ENCODE measurements at places on chromosomes 2 and 18.

DNA sequence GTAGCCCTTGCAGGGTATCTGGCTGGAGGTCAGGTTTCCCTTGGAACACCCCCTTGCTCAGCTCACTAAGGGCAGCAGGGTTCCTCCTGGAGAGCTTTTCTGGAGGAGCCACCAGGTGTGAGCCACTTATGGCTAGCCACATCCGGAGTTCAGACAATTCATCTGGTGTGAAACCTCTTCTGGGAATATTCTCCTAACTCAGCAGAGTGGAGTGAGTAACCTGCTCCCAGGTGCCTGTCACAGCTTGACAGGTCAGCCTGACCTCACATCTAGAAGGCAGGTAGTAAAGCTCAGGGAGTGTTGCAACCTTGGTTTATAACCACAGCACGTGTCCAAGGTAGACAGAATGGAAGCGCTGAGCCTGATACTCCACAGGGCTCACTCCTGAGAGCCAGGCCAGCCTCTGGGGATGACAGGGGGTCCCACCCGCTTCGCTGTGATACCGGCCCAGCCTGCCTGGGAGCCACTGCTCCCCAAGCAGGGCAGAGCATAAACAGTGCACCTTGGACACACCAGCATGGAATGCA is 62.6 kb upstream of the TGFA start:
- no peak for DNase-seq

DNA sequence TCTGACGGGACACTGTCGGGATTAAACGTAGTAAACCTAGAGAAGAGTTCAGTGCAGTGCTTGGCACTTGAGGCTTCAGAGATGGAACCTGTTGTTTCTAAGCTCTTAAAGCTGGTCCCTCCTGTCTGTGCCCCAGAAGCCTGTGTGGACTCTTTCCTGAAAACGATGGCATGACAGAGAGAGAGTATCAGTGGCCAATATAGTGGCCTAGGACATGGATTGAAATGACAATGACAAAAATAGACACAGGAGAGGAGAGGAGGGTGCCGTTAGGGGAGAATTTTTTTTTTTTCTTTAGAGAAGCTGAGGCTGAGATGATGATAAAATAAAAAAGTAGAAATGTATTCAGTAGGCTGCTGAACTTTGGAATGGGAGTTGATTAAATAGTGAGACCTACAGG is 138.0 kb downstream of the GAREM1 start:
- no peak for DNase-seq

GRCh38 chr2:39938035-39938835 is 159.2 kb upstream of the THUMPD2 start:
- no peak for DNase-seq

GRCh38 chr2:18484625-18485024 is 75.8 kb downstream of the RDH14 start:
- no peak for DNase-seq

DNA sequence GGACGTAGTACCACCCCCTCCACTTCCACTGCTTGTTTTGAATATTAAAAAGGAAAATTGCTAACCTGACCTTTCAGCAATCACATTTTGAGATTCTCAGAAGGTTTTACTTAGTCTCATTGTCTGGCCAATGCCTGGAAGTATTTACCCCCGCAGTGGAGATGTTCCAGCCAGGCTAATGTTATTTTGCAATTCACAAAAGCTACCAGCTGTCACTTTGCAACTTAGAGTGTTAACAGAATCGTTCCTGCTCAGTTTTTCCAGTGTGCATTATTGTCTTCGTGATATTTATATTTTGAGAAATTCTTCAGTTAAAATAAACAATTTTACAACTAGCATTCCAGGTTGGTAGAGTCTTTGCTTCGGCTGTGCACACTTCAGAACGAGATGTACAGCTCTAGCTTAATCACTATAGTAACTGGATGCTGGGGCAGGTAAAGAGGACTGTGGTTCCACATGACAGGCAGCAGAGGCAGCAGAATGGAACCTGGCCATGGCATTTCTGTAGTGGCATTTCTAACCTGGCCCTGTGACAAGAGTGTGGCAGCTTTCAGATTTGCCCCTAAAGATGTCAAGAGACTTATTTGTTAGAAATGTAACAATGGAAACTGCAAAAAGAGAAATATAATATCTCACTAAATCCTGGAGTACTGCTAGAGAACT is 85.1 kb downstream of the DTNA start:
- no peak for DNase-seq

DNA sequence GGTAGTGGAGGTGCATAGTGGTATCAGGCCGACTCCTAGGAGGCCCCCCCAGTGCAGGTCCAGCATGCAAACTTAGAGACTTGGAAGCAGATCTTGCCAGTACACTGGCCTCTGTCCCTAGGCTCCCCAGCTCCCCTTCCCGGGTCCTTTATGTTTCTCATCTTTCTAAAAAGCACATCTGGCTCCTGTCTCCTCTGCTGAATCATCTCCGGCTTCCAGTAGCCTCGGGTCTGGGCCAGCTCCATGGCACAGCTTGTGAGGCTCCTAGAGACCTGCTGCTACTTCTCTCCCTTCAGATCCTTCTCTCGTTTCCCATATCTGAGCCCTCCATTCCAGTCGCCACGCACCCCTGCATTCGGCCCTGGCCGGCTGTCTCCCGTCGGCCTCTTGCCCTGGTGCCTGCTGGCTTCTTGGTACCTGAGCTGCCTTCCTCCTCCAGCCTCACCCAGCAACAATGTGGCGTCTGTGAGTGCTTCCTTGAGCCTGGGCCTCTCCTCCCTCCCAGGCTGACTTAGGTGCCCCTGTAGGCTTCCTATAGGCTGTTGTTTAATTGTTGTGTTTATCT is 6.6 kb downstream of the TRAF3IP1 start:
- no peak for DNase-seq

GRCh38 chr2:212030709-212031108 is 507.9 kb downstream of the ERBB4 start:
- DNase-seq = no peak

GRCh38 chr2:126785236-126785635 is 113.5 kb upstream of the TEX51 start:
- DNase-seq = no peak

DNA sequence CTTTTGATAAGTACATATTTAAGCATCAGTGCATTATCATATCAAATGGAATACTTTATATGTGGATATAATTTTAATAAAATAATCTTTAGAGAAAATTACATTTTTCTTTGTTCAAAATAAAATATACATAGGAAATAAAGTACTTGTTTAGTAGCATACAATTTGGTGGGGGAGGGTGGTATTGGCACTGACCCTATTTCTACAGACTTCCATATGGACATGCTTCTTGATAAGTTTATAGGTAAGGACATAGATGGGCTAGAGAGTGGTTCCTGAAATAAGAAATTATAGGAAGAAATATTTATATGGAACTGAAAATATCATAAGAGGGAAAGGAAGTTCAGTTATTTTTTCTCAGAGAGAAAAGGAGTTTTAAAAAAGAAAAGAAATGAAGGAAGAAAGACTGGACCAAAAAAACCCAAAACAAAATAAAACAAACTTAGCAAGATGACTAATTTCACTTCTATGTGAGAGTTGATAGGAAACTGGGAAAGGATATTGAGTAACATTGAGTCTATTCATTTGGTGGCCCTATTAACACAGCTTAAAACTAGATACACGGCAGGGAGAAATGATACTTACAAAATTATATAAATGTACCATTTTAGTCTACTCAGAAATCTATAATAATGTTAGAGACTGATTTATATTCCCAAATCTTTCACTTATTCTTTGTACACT is 505.9 kb downstream of the ERBB4 start:
- no peak for DNase-seq

DNA sequence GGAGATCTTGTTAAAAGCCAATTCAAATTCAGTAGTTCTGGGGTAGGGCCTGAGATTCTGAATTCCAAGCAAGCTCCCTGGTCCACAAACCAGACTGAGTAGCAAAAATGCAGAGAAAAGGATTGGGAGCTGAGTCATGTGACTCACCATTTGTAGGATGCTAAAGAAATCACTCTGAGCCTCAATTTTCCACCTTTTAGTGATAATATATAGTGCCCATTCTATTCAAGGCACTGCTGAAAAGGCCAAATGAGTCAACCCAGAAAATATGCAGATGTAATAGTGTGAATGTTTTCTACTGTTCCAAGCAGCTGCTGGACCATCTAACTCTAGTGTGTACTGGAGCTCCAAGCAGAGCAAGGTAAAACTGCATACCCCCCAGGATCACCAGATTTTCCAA is 47.2 kb downstream of the SLC14A2 start:
- DNase-seq = no peak

- no peak for DNase-seq
These were observed 14.7 kb downstream of the SMARCAL1 start for GRCh38 chr2:216426938-216427337.

- DNase-seq = no peak
These were observed 1.1 kb upstream of the CFLAR start for GRCh38 chr2:201114846-201115245.

GRCh38 chr2:109523536-109524361 is 90.0 kb downstream of the SEPTIN10 start:
- no peak for DNase-seq

DNA sequence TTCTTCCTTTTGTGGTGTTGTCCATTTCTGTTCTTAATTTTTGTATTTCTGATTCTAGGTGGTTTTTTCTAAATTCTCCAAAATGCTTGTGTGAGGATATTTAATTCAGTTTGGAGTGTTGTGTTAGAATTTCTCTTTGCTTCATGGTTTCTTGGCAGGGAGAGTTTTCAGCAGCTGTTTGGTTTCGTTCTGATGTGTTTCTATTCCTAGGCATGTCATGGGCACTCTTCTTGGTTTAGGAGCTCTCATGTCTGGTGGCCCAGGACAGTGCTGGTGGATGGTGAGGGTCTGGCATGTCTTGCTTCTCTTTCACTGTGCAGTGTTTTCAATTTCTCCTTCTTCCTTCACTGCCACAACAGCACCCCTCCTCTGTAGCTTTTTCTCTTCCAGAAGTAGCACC is 52.9 kb downstream of the OSBPL6 start:
- DNase-seq = no peak
